ENCODE measurements at places on chromosomes 11 and 22. TPM values are rescaled to one million over a fixed set of nuclear protein-coding genes. Genes with fewer than 3 reads are reported as not detected.

KLHDC7B gene
- total RNA-seq = not detected

CRYBA4 gene
- not detected for total RNA-seq

OR2AG1 gene
- total RNA-seq = not detected

IGF2 gene
- 53.9 TPM for total RNA-seq

HEPHL1 gene
- not detected for total RNA-seq

OR8A1 gene
- total RNA-seq = not detected

SCGB1C1 gene
- not detected for total RNA-seq

HBE1 gene
- not detected for total RNA-seq

FOLH1 gene
- 3.2 TPM for total RNA-seq

FERMT3 gene
- total RNA-seq = 101 TPM

DNA sequence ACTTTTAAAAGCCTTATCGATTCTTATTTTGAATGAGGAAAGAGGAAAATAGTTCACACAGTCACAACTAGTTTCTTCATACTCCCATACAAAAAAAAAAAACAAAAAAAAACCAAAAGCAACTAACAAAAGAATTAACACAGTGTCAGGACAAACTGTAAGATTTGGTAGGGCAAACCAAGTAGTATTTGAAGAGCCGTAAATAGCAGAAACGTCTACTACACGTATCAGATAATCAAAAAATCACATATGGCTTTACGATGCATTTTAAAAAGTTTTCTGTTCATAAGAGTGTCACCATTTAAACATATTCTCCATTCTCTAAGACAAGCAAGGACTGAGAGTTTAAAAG, 2.3 kb downstream of the PICALM start:
- DNase-seq = no peak

DNA sequence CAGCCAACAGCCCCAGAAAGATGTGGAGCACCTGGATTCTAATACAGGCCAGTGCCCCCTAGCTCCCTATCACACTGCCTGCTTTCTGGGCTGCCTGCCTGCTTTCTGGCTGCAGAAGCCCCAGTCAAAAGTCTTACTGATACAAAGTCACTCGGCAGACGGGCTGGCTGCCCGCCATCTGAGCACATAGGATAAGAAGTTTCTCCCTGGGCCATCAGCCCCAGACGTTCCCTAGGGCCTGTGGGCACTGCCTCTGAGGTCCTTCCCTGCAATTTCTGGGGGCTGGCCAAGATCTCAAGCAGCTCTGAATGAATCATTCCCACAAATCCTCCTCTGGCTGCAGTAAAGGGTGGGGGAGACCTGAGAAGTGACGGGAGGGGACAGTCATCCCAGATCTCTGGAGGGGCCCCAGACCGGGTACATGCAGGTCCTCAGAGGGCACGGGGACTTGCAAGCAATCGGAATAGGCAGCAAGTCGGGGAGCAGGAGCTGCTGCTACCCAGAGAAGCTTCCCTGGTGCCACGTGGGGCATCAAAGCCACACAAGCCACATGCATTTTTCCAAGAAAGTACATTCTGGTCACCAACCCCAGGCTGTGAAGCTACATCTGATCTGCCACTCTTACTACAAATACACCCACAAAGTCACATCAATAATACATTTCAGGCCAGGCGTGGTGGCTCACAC, 4.7 kb downstream of the TPST2 start:
- no peak for DNase-seq

- no peak for DNase-seq
These were observed 21.9 kb upstream of the LYVE1 start for GRCh38 chr11:10590218-10590915.

GRCh38 chr11:36417154-36417553, 92.9 kb downstream of the TRAF6 start:
- DNase-seq = no peak

GRCh38 chr11:116888884-116889549, 51.6 kb upstream of the APOA1 start:
- no peak for DNase-seq

GRCh38 chr22:45678961-45679912, 7.6 kb downstream of the ATXN10 start:
- no peak for DNase-seq

GRCh38 chr11:121422675-121423074, 29.4 kb upstream of the SORL1 start:
- no peak for DNase-seq

DNA sequence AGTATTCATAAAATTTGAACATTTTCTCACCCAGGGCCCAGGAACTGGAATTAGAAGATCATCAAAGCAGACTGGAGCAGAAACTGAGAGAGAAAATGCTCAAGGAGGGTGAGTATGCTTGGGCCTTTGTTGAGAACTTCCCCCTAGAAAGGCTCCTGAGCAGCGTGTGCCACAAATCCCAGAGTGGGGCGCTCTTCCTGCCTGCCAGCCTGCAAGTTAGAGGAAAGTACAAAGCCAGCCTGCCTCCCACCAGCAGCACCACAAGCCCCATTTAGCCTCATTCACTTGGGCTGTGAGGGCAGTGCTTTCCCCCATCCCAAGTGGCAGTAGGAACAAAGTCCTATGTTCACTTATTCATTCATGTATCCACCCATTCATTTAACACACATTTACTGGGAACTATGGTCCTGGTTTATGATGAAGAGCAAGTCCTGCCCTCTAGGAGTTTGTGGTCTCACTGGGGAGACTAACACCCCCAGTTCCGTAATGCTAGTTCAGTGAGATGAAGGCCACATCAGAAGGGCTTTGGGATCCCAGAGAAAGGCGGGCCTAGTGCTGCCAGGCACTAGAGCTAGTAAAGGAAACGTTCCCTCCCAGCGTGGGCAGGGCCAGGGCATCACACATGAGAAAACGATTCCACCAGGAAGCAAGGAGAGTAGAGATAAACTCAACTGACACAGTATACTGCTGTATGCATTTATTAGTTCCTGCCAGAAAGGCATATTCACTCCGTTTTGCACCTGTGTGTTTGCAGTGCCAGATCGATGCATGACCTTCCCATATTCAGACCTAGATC, 22.4 kb upstream of the PARVA start:
- DNase-seq = no peak

DNA sequence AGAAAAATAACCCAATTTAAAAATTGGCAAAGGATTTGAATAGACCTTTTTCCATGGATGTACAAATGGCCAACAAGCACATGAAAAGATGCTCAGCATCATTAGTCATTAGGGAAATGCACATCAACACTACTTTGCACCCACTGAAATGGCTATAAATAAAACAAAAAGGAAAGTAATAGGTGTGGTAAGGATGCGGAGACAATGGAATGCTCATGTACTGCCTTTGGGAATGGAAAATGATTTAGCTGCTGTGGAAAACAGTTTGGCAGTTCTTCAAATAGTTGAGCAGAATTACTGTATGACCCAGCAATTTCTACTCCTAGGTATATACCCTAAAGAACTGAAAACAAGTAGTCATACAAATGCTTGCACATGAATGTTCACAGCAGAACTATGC, 37.4 kb downstream of the LARGE2 start:
- DNase-seq = no peak

DNA sequence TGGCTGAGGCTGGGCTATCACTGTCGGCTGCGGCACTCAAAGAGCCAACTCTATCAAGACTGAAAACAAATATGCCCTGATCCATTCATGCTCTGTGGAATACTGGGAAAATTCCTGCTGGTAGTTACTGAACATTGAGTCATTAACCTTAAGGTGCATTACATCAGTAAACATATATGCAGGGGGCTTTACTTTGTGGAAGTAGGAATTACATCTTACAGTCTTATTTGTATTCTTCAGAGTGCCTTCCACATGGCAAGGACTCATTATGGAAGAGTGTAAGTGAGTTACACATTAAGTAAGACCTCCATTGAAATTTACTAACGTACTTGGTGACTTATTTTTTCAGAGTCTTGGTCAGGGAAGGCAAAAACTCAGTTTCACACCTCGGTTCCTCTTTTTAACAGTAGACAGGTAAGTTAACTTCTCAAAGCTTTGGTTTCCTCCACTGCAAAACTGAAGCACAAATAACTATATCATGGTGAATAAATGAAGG, 4.5 kb downstream of the OR5B21 start:
- no peak for DNase-seq

GRCh38 chr11:17347676-17348075, 3.9 kb upstream of the NCR3LG1 start:
- no peak for DNase-seq

DNA sequence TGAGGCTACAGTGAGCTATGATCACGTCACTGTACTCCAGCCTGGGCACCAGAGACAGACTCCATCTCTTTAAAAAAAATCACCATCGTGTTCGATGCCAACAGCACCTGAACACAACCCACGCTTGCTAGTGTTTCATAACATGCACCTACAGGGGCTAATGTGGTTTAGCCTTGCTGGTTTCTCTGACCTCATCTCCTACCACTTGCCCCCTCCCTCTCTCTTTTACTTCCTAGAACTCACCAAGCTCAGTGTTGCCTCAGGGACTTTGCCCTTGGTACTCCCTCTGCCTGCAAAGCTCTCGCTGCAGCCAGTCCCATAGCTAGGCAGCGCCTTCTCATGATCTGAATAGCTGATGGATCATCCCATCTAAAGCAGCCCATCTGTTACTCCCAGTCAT, 99.8 kb downstream of the FBXO7 start:
- DNase-seq = no peak

- no peak for DNase-seq
These were observed 792.5 kb downstream of the BRD1 start for GRCh38 chr22:49034836-49035817.

- peak; percentile 6 for DNase-seq
These were observed 23.8 kb downstream of the AMPD3 start for GRCh38 chr11:10478574-10479550.

DNA sequence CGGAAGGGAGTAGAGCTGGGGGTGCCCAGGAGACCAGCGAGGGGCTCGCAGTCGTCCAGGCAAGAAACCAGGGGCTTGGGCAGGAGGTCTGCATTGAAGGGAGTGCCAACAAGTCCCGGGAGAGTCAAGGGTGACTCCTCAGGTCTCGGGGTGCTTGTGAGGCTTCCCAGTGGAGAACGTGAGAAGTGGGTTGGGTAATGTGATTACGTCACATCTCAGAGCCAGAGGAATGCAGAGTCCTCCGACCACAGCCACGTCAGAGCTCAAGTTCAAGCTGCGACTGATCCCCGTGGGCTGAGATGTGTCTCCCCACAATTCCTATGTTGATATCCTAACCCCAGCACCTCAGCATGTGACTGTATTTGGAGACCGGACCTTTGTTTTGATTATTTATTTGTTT, 89.7 kb upstream of the SHANK2 start:
- no peak for DNase-seq

DNA sequence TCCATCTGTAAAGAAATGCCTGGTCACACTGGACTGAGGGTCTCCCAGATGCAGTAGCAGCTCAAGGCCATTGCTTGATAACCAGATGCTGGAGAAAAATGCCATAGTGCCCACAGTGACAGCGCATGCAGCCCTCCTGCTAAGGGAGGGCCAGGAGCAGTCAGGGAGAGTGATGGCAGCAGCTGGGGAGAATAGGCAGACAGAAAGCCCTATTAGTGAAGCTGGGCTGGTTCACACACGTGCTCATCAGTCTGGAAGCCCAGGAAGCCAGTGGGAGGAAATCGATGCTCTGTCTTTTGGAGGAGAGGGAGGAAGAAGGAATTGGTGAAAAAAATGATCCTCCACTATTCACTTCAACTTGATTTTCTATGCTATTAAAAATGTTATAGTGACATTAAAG, 82.9 kb downstream of the OSBP2 start:
- no peak for DNase-seq

Data from omental fat pad (tissue), 4 donors.